ENCODE measurements at places on chromosomes 1 and 21. TPM values are rescaled to one million over a fixed set of nuclear protein-coding genes. Genes with fewer than 3 reads are reported as not detected.

Gene RPS6KA1
- total RNA-seq, result 2.4 TPM

Gene ITLN1
- not detected for total RNA-seq

- no peak for DNase-seq
Observed at GRCh38 chr21:44994695-44995342, 55.0 kb downstream of the SLX9 start.

GRCh38 chr1:159177272-159177907, 6.0 kb downstream of the CADM3 start:
- DNase-seq, result peak; percentile 83

Gene TLR5
- 0.88 TPM for total RNA-seq

DNA sequence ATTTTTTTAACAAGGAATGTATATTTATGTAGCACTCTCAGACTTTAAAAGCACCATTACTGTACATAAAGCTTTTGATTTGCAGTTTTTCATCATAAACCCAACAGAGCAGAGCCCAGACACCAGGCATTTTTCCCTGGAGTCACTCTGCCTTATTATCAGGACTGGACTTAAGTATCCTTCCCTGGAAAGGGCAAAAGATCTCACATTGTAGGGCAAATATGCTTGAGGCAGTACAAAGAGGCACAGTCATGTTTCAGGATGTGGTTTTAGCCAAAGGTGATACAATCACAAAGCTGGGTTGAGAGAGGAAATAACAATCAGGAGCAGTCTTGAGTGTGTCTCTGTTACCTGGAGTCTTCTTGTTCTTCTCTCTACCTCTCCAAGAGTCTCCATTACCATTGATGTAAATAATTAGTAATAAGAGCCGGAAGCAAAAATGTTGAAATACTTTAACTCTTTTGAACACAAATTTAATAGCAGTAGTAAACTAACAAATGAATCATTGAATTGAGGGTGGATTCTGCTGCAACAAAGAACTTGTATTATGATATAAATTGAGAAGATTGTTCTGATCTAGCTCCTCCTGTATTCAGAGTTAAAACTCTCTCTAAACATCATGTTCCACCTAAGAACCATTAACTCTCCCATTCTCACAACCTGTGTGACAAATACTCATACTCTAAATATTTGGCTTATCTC, 160.5 kb downstream of the LTN1 start:
- peak; percentile 9 for DNase-seq

GRCh38 chr1:24878775-24879742, 51.0 kb downstream of the RUNX3 start:
- DNase-seq, result no peak

DNA sequence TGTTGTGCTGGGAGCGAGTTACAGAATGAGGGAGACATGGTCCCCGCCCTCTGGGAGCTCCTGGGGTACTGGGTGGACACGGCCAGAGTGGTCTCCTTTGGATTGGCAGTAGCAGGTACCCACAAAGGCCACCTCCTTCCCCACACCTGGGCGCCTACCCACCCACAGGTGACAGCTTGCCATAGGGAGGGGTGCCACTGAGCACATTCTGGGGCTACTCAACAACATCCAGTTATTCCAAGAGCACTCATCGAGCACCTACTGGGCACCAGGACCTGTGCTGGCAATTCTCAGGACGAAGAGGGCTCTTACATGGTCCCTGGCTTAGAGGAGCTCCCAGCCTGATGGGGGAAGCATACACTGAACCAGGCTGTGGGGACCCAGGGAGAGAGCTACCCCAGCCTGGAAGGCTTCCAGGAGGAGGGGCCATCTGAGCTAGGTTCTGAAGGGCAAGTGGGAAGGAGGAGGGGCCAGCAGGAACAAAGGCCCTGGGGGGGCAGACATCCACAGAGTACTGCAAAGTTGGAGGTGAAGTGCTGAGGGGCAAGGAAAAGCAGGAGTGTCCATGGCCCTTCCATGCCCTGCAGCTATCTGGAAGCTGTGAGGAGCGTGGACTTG, 22.0 kb downstream of the MRPL37 start:
- DNase-seq, result peak; percentile 53
